ENCODE measurements at places on chromosomes 6 and 20. TPM values are rescaled to one million over a fixed set of nuclear protein-coding genes. Genes with fewer than 3 reads are reported as not detected.

DNA sequence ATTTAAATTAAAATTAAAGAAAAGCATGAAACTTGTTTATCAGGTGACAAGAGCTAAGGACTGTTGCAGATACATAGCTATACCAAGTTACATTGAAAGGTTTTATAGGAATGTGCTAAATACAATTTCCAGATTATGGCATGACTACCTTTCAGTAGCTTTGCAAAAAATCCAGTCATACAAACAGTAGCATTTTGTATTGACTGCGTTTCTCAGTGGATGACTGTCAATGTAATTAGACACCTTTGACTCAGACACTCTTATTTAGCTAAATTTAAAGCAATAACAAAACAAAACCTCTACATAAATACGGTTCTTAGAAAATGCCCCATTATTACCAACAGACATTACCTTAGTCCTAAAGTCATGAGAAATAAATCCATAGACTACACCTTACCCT is 275.8 kb upstream of the RUNX2 start:
- no peak for DNase-seq

- no peak for DNase-seq
Observed at GRCh38 chr6:166957087-166957804, 896 bp upstream of the RNASET2 start.

DNA sequence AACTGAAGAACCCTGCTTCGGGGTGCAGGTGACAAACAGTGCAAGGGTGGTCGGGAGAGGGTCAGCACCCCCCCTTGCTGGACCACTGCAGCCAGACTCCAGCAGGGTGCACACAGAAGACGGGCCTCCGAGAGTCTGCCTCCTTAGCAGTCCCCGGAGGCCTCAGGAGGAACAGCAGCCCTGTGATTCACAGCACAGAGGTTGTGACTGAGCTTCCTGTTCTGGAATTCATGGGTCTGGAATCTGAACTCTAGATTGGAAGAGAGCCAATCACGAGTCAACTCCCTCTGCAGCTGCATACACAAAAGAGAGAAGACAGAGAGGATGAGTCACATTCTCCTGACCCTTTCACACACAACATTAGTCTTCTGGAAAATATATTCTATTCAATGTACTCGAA is 249.0 kb upstream of the OPRM1 start:
- DNase-seq = peak; percentile 89

E2F1 gene
- 0.89 TPM for total RNA-seq

DNA sequence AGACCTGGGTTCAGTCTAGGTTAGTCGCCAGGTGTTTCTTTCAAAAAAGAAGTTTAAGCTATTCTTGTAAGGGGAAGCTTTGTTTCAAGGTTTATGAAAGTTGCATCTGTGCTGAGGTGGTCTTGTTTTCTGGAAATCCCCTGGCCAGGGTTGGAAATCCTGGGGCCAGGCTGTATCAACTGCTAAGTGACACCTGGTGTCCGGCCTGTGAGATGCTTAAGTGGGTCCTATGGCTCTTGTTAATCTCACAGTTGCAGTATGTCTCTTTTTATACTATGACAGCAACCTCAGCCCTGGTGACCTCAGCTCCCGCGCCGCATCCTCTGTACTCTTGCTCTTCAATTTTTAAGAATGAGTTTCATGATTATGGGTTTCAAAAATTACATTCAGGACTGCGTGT is 72.0 kb downstream of the CHMP4B start:
- no peak for DNase-seq

- peak; percentile 66 for DNase-seq
Observed at GRCh38 chr6:169618526-169619490, 83.0 kb downstream of the WDR27 start.

DNA sequence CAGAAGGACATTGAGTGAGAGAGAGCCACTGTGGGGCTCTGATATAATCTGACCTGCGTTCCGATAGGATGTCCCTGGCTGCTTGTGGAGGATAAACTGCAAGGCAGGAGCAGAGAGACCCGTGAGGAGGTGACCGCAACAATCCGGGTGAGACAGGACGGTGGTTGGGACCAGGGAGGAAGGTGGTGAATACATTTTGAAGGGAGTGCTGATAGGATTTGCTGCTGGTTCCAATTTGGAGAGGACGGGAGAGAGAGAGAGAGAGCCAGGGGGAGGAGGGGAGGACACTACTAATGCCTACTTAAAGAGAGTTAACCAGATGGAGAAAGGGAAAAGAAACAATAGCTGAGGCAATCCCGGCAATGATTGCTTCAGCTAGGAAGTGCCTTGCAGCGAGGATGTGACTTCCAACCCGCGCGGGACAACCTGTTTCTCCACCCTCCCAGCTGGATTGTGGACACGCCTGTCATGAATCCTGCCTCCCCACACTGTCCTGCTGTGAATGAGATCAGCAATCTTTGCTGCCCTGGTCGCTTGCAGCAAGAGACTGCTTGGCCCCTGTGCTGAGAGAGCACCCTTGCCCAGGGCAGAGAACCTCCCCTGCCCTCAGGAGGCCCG is 199.0 kb upstream of the KCNG1 start:
- peak; percentile 6 for DNase-seq

NRSN1 gene
- 0.15 TPM for total RNA-seq
